ENCODE measurements at places on chromosomes 16 and 17.
A peak's percentile ranks its signal among the peaks of the same experiment; 100 is the strongest.

- DNase-seq: no peak
Measured at GRCh38 chr16:88202207-88202745, 180.5 kb upstream of the ZNF469 start.

- DNase-seq: no peak
Measured at GRCh38 chr17:40348562-40349476, 15.7 kb downstream of the GJD3 start.

DNA sequence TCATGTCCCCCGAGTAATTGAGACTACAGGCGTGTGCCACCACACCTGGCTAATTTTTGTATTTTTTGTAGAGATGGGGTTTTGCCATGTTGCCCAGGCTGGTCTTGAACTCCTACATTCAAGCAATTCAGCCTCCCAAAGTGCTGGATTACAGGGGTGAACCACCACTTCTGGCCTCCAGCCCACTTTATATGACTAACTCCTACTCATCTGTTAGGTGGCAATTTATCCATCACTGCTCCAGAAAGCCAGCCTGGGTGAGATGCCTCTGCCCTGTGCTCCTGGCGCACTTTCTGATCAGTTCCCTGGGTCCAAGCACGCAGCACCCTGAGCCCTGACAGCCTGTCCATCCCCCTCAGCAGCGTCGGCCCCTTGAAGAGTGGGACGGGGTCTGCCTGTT is 29.4 kb downstream of the ADAM11 start:
- DNase-seq: no peak

GRCh38 chr17:35238821-35239220 is 4.1 kb upstream of the SLFN5 start:
- DNase-seq: no peak

GRCh38 chr16:425740-426114 is 278 bp downstream of the RAB11FIP3 start:
- peak; percentile 31 for DNase-seq

- no peak for DNase-seq
Measured at GRCh38 chr16:56227936-56228335, 36.6 kb downstream of the GNAO1 start.

DNA sequence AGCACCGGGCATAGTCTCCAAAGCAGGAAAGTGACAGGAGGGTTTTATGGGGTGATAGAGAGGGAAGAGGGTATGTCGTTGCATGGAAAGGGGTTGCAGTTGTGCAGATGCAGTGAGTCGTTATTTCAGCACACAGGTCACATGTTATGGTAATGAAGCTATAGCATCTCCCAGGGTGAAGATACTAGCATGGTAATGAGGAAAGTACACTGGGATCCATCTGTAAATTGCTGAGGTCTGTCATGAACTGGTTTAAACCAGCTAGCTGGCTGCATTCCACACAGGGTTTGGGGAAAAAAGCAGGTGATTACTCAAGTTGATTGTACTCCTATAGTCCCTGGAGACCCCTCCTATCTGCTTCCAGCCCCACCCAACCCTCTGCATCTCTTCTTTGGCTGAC is 11.7 kb downstream of the COX11 start:
- DNase-seq: no peak

- DNase-seq: peak; percentile 54
Measured at GRCh38 chr17:29292071-29292991, 1.6 kb downstream of the NUFIP2 start.

- no peak for DNase-seq
Measured at GRCh38 chr16:52597073-52597771, 50.3 kb upstream of the TOX3 start.

- no peak for DNase-seq
Measured at GRCh38 chr17:48620461-48621139, 5.5 kb upstream of the HOXB8 start.

DNA sequence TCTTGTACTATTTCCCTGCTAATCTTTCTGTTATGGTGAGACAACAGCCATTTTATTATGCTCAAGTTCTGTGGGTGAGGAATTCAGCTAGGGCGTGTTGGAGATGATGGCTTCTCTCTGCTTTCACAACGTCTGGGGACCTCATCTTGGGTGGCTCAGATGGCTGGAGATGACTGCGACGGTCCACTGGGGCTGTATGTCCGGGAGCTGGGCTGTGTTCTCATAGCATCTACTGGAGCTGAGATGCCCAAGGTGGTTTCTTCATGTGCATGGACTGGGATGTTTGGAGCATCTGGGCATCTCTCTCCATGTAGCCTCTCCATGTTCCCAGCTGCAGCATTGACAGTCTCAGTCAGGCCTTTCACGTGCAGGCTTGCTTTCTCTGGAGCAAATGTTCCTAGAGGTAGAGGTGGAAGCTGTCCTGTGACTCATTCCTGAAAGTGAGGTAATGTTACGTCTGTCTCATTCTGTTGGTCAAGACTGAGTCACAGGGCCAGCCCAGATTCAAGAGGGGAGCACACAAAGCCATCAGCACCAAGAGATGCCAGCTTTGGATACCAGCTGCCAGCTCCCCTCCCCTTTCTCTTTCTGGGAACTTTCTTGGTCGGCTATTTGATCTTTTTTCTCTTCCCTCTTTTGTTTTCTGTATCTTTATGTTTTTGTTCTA is 96.2 kb downstream of the RAP1GAP2 start:
- peak; percentile 46 for DNase-seq

DNA sequence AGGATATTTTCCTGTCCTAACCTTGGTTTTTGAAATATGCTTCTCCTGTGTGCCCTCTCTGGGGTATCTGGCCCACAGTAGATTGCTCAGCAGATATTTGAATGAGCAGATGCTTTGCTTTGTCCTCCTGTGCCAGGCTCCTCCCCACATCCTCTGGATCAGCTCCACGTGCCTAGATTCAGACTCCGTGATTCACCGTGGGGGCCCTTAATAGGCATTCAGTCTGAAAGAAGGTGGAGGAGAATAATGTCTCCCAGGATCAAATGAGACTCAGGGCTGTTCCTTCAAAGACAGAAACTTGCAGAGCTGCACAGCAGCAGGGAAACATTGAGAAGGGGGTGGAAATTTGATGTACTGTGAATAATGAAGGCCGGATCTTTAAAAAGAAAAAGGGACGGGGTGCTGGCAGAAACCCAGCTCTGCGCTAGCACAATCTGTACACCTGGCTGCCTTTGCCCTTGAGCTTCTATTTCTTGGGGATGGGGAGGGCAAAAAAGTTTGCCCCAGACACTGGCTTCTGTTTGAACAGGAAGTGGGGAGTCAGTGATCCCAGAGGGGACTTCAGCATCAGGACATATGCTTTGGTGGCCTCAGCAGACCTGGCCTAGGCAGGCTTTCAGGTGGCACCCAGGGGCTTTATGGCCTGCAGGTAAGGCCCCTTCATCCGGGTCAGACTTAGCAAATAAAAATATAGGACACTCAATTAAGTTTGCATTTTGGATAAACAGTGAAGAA is 15.9 kb upstream of the SLC12A3 start:
- DNase-seq: no peak

GRCh38 chr16:84013787-84014569 is 28.6 kb downstream of the SLC38A8 start:
- DNase-seq: peak; percentile 59
